ENCODE measurements at places on chromosomes 4 and X. TPM values are rescaled to one million over a fixed set of nuclear protein-coding genes. Genes with fewer than 3 reads are reported as not detected.

The NPNT gene
- total RNA-seq = 5.4 TPM

The PCDH10 gene
- total RNA-seq = 3.3 TPM

The CXCL11 gene
- not detected for total RNA-seq

The CXCL3 gene
- total RNA-seq = 0.68 TPM

The ABCG2 gene
- total RNA-seq = 9.4 TPM
